Skeletal muscle cell (primary cell): ENCODE measurements at places on chromosomes 3 and 15.

DNA sequence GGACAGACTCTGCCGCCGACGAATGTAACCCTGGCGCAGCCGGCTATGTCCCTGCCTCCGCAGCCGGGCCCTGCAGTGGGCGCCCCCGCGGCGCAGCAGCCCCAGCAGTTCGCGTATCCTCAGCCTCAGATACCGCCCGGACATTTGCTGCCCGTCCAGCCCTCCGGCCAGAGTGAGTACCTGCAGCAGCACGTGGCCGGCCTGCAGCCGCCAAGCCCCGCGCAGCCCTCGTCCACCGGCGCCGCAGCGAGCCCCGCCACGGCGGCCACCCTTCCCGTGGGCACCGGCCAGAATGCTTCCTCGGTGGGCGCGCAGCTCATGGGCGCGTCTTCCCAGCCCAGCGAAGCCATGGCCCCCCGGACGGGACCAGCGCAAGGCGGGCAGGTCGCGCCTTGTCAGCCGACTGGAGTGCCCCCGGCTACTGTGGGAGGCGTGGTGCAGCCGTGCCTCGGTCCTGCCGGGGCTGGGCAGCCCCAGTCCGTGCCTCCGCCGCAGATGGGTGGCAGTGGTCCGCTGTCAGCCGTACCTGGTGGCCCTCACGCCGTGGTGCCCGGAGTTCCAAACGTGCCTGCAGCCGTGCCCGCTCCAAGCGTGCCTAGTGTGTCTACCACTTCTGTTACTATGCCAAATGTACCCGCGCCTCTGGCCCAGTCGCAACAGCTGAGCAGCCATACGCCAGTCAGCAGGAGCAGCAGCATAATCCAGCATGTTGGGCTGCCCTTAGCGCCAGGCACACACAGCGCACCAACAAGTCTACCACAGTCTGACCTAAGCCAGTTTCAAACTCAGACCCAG, 2.4 kb downstream of the TSC22D2 start:
- DNase-seq: no peak

- DNase-seq: no peak
Observed at GRCh38 chr3:98732286-98733052, 30.7 kb upstream of the ST3GAL6 start.

- DNase-seq: peak; percentile 87
Observed at GRCh38 chr15:98853161-98853560, 154.4 kb downstream of the PGPEP1L start.

- peak; percentile 80 for DNase-seq
Observed at GRCh38 chr3:31166249-31166885, 271.9 kb upstream of the GADL1 start.

DNA sequence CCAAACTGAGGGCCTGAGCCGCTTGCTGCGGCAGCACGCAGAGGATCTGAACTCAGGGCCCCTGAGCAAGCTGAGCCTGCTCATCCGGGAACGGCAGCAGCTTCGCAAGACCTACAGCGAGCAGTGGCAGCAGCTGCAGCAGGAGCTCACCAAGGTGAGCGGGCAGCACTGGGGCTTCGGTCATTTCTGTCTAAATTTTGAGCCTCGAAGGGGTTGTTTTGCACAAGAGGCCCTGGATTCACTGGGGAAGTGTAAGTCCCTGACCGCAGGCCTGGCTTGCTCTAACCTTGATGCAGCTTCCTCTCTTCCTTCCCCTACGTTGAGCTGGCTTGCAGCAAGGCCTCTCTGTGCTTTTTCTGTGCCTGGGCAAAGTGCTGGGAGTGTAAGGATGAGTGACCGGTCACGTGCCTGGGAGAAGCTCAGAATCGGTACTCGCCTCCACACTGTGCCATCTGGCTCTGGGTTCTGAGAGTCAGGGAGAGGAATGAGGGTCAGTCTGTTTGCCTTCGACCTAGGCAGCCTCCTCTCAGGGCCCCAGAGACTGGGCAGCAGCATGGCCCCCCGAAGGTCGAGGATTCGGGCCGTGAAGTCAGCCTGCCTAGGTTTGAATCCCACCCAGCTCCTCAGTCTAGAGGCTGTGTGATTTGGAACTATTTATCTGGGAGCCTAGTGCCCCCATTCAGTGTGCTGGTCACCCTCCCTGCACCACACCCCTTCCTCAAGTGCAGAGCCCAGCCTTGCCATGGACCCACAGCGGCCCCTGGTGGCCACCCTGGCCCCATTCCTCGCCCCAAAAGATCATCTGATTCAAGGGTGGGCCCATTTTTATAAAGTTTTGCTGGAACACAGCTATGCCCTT, 1.4 kb downstream of the FES start:
- DNase-seq: no peak

GRCh38 chr3:156293566-156293965, 173.2 kb downstream of the KCNAB1 start:
- DNase-seq: no peak

DNA sequence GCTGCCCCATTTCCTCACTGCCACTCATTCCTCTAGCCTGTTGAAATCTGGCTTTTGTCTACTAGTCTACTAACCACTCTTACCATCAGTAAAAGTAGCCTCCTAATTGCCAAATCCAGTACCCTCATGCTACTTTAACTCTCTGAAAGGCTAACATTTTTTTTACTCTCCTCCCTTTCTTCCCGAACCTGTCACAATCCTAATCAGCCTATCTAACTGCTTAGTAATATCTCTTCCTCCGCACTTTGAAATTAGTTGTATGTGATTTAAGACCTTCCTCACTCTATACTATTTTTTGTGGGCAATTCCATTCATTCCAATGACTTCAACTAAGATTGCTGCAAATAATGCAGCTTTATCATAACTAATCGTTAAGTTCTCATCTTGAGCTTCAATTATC, 3.7 kb downstream of the SENP7 start:
- no peak for DNase-seq

GRCh38 chr3:117234331-117234730, 524.8 kb downstream of the TUSC7 start:
- no peak for DNase-seq

DNA sequence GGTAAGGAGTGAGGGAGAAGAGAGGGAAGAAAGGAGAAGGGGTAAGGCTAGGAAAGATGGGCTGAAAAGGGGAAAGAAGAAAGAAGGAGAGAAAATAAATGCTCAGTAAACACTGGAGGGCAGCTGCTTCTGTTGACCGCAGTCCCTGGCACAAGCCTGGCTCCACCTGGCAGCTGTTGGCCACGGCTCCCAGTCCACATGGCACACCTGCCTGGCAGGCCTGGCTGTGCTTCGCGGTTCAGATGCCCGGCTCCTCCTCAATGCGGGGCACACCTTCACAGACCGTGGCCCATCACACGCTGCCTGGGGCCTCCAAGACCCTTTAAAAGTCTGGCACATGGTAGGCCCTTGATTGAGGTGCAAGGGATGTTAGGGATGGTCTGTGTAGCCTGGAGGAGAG, 516.8 kb upstream of the PROK2 start:
- no peak for DNase-seq

GRCh38 chr15:48085591-48085930, 35.2 kb upstream of the SLC24A5 start:
- DNase-seq: no peak

- DNase-seq: no peak
Observed at GRCh38 chr3:89260721-89261120, 153.3 kb downstream of the EPHA3 start.

DNA sequence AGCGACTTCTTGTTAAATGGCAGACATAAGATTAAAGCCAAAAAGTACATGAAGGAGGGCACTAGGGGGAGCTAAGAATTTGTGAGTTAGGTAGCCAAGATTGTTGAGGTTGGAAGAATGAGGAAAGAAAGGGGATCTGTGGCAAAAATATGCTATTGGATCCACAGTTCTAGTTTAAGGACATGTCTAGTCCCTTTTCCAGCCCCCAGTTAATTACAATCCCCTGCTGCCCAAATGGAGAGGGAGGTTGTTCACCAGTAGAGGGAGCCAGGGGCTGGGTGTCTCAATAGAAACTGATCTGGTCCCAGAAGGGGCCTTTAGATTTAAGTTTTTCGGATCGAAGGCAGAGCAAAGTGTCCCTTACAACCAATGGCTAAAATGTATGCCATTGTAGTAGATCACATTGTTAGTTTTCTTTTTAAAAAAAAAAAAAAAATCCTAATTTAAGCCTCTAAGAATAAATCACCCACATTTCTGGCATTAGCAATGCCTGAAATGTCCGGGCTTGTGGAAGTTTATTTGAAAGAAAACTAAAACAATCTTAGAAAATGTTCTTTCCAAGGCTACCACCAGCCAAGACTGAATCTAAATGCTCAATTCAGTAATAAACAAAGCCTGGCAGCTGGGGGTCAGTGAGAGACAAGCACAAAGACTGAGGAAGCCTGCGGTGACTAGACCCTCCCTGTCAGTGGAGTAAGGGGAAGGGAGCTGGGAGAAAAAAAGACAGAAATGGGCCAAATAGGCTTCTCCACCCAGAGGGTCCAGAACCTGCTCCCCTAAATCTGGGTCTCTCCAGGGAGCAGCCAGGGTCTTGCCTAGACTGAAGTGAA, 7.1 kb downstream of the COL8A1 start:
- DNase-seq: peak; percentile 71

GRCh38 chr15:63526401-63526800, 22.0 kb downstream of the USP3 start:
- DNase-seq: no peak

DNA sequence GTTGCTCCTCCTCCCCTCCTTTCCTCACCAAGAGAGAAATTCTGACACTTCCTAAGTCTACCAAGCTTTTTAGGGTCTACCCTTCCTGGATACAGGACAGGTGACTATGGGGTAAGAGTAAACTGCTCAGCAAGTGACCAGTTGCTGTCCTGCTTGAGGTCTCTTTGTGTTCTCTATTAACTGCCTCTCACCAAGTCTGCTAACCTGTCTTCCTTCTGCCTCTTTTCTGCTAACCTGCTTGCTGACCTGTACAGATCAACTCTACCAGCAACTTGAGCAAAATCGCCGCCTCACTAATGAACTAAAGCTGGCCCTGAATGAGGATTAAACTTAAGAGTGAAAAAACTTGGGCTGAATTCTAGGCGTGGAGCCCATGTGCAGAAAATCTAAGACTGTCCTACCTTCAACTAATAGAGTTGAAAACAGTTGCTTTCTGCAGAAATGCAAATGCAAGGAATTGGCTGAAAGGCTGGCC, 27.1 kb downstream of the TPM1 start:
- DNase-seq: no peak

GRCh38 chr3:112767177-112767576, 79.5 kb downstream of the CD200R1L start:
- DNase-seq: peak; percentile 21

DNA sequence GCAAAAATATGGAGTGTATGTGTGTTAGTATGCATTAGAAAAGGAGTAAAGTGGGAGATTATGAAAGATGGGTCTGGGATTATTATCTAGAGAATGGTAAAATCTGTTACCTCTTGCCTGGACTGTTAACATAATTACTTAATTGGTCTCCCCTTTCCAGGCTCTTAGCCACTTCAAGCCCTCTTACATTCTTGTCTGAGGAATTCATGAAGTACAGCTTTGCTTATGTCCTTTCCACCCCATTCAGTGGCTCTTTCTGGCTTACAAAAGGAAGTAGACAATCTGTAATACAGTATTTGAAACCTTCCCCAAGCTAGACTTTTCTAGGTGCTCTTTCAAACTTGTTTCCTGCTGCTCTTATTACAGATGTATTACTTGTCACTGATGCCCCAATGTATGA, 129.8 kb downstream of the MBNL1 start:
- no peak for DNase-seq

GRCh38 chr3:17138246-17139039, 253.7 kb downstream of the PLCL2 start:
- no peak for DNase-seq

DNA sequence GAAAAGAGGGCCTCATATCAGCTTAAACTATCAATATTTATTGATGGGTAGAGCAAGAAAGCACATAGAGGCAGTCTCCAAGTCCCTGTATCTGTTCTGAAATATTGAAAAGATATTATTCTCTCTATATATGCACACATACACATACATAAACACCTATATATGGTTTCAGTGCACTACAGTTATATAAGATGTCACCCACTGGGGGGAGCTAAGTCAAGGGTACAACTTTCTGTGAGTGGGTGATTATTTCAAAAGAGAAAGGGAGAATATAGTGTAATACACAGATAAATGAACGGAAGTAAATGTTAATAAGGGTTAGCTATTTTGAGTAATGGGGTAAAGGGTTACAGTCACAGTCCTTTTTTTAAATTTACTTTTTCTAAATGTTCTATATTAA, 8.8 kb downstream of the SNTN start:
- no peak for DNase-seq

DNA sequence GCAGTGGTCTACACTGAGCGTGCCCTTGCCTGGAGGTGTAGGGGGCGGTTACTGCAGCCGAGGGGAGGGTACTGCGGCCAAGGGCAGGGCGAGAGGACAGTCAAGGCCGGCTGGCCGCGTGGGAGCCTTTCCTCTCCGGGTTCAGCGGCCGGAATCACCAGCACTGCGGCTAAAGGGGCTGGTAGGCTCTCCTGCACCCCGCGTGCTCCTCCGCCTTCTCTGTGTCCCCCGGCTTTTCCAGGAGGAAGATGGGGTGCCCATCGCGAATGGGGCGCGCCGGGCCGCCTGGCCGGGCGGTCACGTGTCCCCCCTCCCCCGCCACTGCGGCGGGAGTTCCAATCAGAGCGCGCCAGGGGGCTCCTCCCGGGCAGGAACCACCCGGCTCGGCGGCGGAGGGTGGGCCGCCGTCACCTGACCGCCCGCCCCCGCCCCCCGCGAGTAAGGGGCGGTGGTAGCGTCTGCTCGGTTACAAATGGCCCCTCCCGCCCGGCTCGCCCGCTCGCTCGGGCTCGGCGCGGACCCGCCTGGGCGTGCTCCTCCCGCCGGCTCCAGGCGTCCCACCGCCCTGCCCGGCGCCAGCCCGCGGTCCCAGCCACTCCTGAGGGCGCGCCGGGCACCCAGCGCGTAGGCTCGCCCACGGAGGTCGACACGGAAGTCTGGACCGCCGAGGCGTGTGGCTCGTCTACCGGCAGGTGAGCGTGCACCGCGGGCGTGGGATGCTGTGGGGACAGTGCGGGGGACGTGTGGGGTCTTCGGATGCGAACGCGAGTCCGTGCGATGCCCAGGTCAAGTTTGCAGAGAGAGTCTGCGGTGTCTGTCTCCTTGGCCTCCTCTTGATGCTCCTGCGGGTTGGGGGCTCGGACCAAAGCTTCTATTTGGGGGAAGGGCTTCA, 242.6 kb upstream of the TOPAZ1 start:
- DNase-seq: peak; percentile 62

GRCh38 chr3:193688834-193689714, 96.1 kb downstream of the OPA1 start:
- no peak for DNase-seq

DNA sequence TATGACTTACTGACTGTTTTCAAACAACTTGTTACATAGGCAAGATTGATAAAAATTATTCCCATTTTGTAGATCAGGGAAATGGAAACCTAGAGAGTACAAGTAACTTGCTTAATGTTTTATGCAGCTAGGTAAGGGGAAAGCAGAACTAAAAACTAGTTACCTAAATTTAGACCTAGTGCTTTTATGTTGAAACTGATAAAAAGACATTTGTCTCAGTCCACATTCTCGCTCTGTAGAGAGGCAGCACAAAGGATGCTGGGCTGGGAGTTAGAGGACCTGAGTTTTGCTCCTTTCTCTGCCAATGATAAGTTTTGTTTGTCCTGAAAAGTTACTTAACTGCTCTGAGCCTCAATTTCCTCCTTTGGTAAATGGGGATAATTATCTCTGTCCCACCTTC, 17.4 kb downstream of the TIMP4 start:
- no peak for DNase-seq
